ENCODE measurements at places on chromosomes 12 and 14.

- no peak for DNase-seq
Measured at GRCh38 chr14:67927244-67927643, 107.7 kb downstream of the RAD51B start.

GRCh38 chr12:98329589-98329988, 185.8 kb upstream of the TMPO start:
- DNase-seq, result no peak

DNA sequence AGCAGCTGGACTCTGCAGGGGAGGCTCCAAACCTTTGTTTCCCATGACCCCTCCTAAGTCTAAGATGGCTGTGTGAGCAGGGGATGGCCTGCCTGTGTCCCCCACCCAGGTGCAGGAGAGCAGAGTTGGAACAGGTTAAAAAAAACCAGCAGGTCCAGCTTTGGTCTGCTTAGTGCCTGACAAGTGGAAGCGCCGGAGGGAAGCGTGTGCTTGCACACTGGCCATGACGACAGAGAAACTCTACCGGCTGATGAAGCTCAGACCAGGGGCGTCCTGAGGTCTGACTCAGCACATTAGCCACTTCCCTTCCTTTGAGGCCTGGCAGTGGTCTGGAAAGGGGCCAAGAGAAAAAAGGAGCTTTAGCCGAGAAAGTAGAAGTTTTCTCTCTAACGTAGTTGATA, 280.1 kb downstream of the VRK1 start:
- DNase-seq, result no peak

DNA sequence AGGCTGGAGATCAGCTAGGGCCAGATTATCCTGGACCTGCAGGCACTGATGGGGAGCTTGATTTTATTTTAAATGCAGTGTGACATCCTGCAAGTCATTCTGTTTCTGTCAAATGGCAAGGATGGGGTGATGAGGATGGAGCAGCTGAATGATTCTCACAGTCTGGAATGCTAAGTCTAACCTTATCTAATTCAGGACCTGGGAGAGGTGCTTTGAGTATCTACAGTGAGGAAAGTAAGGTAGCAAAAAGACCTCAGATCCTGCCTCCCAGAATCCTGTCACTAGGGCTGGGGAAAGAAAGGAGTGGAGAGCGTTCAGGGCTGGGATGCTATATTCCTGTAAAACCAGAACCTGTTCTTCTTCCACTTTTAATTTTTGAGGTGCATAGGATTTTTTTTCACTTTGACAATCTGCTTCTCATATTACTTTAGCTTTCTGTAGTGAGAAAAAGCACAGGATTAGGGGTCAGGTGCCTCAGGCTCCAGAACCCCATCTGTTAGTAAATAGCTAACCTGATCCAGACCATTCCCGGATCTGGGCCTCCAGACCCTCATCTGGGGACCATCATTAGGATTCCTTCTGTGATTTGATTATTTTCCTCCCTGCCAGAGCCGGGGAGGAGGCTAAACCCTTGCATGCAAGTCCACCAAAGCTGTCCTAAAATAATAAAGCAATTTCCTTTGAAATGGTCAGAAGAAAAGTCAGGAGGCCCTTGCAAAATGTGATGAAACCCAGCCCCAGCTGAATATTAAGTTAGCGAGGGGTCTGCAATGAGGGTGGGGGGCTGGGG, 54.7 kb downstream of the ASCL1 start:
- DNase-seq, result no peak

DNA sequence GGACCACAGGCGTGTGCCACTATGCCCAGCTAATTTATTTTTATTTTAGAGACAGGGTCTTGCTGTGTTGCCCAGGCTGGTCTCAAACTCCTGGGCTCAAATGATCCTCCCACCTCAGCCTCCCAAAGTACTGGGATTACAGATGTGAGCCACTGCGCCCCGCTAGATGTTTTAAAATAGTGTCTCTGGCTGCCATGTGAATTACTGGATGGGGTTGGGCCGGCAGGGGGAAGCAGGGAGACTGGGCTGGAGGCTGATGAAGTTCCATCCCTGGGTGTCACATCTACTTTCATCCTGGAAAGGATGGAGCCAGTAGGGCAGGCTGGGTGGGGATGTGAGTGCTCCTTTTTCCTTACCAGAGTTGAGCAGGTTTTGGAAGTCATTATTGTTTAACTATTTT, 46.1 kb downstream of the DNAH10 start:
- peak; percentile 45 for DNase-seq

DNA sequence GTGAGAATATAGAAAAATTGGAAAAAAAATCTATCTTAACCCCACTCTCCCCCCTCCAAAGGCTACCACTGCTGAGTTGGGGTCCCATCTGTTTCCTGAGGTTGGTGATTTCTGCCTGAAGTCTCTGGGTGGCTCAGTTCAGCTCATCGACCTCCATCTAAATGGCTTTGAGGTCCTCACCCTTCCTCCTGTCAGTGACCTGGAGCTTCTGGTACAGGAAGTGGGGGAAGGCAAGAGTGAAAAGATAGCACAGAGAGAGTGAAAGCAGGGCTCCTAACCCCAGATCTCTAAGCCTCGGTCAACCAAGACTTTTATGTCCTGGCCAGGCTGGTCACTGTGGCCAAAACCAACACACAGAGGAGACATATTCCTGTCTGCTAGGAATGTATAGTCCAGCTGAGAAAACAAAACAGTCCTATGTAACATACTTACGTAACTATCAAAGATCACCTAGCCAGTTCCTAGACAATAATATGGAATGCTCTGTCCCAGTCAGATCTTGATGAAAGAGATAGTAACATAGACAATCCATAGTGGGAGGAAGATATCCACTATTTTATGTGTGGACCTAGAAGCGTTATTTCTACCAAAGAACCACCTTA, 12.3 kb upstream of the KRT73 start:
- DNase-seq, result no peak

DNA sequence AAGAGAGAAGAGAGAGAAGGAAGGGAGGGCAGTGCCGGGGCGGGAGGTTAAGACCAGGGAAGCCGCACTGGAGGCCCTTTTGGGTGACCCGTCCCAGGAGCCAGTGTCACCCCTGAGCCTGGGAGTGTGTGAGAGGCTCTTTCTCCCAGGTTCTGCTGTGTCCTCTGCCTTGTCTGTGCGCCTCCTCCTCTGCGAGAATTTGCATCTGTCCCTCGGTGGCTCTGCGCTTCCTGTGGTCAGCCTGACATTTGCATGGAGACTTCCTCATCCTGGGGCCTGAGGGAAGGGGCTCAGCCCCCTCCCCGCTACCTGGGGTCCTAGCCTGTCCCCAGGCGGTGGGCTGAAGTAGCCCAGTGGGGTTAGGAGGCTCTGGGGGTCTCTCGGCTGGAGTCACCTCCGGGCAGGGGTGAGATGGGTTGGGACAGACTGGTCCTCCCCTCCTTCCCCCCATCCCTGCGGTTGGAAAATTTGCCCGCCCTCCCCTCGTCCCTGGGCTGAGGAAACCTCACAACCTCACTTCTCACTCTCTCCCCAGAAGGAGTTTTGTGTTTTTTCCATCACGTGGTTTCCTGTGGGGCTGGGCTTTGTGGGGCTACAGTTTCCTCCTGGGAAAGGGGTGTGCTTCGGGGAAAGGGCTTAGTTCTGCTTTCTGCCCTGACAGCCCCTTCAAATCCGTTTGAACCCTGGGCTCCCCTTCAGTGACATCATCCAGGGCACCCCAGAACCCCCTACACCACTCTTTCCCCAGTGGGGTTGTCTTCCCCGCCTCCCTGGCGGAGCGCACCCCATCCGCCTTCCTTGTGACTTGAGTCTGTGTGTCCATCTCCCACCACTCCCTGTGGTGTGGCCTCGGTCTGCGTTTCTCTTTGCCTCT, 2.5 kb downstream of the PTPN6 start:
- no peak for DNase-seq

DNA sequence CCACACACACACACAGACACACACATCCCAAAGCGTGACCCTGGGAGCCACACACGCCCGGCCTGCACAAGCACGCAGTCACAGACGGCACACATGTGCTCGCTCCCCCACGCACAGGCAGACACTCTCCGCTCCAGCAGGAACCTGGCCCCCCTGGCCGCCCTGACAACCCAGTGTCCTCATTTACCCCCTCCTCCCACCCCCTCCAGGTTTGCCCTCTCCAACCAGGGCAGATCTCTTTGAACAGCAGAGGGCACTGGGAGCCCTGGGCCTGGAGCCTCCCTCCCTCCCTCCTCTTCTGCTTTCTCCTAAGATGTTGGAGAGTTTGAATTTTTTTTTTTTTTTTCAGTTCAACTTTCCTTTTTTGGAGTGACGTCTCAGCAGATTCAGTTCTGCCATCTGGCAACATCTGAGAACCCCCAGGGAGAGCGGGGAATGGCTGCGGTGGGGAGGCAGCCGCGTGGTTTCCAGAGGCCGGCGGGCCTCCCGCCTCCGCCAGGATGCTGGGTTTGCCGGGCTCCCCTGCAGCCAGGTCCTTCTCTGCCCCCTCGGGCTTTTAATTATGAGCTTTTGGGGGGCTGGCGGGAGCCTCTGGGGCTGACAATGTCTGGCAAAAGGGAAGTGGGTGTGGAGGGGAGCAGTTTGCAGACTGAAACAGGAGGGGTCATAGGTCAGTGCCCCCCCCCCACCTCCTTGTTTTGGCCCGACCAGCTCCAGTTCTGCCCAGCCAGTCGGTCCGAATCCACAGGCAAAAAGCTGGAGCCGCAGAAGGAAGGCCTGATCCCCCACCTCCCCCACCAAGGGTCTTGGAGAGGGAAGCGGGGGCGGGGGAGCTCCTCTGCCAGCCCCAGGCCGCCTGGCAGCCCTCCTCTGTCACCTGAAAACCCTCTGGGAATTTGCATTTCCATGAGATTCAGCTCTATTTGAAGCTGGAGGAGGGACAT, 1.3 kb upstream of the NCOR2 start:
- peak; percentile 86 for DNase-seq

DNA sequence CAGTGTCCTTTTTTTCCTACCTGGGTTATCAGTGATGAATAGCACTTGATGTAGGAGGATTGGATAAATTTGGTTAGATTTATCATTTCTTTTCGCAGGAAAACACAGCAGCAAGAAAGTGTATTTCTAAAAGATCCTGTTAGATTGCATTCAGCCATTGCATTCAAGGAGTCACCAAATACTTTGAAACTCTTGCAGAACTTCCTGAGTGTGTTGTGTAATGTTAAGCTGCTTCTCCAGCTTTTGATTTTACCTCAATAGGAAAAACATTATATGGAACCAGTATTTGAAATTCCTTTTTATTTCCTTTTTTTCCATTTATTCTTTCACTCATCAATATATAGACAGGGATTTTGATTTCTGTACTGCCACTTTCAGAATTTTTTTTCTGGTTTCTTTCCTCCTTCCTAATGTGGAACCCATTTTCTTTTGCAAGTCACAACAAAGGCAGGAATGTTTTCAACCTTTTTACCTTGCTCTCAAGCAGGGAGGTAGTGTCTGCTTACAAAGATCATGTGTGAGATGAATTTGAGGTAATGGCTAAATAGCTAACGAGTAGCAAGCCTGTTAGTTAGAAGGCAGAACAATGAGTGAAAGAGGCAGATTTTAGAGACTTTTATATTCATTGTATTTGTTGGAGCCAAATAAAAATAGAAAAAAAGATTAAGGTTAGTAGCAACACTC, 56.2 kb downstream of the PPHLN1 start:
- no peak for DNase-seq

- no peak for DNase-seq
Measured at GRCh38 chr12:65707051-65707450, 117.2 kb upstream of the HMGA2 start.

DNA sequence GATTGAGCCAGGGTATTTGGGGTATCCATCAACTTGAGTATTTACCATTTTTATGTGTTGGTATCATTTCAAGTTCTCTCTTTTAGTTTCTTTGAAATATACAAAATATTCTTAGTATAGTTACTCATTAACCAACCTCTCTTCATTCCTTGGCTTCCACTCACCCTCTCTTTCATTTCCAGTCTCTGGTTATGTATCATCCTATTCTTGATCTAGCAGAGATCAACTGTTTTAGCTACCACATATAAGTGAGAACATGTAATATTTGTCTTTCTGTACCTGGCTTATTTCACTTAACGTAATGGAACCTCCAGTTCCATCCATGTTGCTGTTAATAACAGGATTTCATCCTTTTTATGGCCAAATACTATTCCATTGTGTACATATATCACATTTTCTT, 86.9 kb downstream of the DACT1 start:
- no peak for DNase-seq

DNA sequence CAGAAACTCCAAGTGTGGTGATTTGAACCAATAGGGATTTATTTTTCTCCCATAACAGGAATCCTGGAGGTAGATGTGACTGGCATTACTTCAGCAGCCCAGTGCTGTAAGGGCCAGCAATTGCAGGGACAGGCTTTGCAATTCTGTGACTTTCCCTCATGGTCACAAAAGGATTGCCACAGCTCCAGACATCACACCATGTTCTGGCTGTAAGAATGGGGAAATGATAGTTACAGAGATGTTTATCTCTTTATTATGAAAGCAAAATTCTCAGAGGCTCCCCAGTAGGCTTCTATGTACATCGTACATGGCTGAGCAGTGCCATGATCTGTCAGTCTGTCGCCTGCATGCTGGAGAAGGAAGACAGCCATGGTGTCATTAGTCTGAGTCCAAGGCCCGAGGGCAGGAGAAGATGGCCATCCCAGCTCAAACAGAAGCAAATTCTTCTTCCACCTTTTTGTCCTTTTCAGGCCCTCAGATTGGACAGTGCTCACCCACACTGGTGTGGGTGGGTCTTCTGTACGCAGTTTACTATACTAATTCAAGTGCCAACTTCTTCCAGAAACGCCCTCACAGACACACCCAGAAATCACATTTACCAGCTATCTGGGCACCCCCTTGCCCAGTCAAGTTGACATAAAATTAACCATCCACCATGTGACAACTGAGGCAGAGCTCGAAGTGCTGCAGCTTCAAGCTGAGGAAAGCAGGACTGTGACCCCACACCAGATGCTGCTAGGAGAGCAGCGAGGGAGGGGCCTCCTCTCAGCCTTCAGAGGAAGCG, 17.2 kb downstream of the ZBTB42 start:
- no peak for DNase-seq

DNA sequence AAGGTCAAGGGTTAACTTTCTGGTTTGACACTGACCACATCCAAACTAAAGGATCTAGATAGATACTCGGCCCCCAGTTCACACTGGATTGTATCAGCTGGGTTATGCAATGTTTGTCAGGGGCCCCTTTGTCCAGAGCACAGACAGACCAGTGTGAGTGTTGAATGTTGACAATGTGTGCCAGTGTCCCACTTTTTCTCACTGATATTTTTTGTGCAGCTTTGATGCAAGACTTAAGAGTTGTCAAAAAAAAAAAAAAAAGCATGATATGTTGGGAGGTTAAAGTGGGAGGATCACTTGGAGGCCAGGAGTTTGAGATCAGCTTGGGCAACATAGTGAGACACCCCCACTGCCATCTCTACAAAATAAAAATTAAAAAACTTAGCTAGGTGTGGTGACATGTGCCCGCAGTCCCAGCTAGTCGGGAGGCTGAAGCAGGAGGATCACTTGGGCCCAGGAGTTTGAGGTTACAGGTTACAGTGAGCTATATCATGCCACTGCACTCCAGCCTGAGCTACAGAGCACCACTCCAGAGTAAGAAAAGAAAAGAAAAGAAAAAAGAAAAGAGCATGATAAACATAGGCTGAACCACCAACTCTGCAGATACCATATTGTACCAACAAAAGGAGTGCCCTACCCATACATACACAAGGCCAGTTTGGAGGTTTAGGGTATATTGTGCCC, 97.5 kb downstream of the LGR5 start:
- no peak for DNase-seq

GRCh38 chr12:89352242-89352491, 134 bp downstream of the DUSP6 start:
- no peak for DNase-seq

- DNase-seq, result no peak
Measured at GRCh38 chr12:52268212-52268611, 6.2 kb upstream of the KRT86 start.

GRCh38 chr14:88037325-88037724, 32.4 kb downstream of the GPR65 start:
- no peak for DNase-seq

Measured in WERI-Rb-1 (cell line).